Foreskin keratinocyte (primary cell): ENCODE measurements at places on chromosomes 6 and 20. TPM values are rescaled to one million over a fixed set of nuclear protein-coding genes. Genes with fewer than 3 reads are reported as not detected.

DNA sequence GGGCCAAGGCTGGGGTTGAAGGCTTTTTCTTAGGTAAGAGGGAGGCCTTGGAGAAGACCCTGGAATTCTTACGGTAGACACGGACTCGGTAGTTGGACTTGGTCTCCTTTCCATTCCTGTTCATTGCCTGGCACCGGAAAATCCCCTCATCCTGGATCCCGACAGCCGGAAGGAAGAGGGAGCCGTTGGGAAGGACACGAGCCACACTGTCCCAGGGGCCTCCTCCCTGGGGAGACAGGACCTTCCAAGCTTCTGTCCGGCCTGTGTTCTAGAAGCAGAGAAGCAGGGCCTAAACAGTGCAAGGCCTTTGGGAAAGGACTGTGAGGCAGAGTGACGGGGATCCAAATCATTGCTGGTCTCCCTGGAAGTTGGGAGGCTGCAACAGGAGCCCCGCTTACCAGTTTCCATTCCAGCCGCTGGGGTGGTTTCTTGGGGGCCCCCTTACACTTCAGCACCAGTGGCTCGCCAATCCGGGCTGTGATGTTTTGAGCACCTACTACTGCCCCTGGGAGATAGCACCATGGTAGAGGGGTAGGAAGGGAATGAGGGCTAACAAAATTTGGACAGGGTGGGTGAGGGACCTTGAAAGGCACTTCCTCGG lies 470 bp downstream of the AGER start:
- no peak for DNase-seq

DNA sequence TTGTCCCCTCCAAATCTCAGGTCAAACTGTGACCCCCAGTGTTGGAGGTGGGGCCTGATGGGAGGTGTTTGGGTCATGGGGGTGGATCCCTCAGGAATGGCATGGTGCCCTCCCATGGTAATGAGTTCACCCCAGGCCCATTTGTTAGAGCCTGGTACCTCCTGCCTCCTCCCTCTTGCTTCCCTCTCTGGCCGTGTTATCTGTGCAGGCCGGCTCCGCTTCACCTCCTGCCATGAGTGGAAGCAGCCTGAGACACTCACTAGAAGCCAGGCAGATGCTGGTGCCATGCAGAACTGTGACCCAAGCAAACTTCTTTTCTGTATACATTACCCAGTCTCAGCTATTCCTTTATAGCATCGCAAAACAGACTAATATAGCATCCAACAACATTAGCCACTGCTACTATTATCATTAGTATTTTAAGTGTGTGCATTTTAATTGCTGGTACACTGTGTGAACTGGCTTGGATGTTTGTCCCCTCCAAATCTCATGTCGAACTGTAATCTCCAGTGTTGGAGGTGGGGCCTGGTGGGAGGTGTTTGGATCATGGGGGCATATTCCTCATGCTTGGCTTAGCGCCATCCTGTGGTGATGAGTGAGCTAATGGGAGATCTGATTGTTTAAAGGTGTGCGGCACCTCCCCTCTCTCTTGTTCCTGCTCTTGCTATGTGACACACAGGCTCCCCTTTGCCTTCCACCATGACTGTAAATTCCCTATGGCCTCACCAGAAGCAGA lies 12.2 kb upstream of the OSER1 start:
- DNase-seq: no peak

GRCh38 chr6:13283331-13283730 lies 45.0 kb downstream of the TBC1D7 start:
- DNase-seq: no peak

DNA sequence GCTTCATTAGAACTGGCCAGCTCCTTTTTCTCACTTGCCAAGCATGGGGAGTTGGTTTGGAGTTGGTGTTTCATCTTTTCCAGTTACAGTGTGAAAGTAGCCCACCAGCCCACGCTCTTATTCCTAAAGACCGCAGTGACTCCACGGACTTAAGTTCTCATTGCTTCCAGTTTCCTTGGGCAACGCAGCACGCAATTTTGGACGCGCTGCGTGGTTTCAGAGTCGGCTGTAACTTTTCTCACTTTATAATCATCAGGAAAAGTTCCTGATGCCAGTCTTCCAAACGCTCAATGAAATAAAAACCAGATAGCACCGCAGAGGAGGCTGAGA lies 381 bp upstream of the PEX7 start:
- peak; percentile 1 for DNase-seq

DNA sequence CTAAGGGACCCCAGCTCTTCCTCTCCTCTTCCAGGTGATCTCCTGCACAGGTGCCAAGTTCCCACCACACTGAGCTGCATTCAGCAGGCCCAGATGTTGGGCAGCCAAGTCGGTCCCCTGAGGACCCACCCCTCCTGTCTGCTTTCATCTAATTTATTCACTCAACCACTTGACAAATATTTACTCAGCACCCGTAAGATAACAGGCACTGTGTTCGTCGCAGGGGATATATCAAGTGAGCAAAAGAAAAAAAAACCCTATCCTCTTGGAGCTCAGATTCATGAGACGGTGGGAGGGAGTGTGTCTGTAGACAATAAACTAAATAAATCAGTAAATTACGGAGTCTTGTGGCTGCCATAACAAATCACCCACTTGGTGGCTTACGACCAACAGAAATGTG lies 143.6 kb downstream of the MRPL14 start:
- no peak for DNase-seq

GRCh38 chr20:46696791-46697279 lies 7.6 kb upstream of the TP53RK start:
- no peak for DNase-seq

DNA sequence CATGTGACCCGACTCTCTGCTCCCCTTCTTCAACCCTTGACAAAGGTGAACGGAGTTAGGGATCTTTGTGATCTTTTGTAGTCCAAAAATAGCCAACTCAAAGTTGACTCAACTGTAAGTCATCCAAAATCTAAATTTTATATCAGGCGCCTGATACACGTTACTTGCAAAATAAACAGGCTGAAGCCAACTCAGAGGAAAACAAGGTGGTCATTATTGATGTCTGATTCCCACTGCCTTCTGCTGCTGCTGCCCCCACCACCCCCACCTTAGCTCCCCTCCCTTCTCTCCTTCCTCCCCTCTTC lies 13.2 kb upstream of the RNF8 start:
- DNase-seq: no peak

DNA sequence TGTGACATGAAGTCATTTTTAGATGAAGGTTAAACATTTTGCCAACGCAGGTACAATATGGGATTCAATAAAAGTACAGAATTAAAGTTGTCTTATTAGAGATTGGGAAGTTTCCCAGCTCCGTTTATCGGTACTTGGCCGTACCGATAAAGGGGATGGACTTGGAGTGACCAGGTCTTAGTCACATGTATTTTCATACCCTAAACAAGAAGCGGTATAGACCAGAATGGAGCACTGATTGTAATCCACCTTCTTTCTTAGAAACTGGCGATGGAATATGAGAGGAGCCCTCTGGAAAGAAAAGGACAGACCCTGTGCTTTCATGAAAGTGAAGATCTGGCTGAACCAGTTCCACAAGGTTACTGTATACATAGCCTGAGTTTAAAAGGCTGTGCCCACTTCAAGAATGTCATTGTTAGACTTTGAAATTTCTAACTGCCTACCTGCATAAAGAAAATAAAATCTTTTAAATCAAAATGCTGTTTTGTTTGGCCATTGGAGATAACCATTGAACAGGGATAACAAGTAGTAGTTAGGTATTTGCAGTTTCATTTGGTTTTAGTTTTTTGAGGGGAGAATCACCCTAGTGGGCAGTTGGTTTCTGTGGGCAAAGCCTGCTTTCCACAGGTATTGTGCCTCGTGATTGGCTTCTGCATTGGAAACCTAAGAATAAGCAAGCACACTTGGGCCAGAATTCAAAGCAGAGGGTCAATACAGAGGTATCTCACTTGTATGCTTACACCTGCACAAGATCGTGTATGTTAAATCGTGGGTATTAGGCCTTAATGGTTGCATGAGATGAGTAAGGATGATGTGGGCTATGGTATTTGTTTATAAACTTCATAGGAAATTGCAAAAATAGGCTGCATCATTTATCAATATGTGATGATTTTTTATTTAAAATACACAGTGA lies 11.2 kb upstream of the ZNFX1 start:
- no peak for DNase-seq

DNA sequence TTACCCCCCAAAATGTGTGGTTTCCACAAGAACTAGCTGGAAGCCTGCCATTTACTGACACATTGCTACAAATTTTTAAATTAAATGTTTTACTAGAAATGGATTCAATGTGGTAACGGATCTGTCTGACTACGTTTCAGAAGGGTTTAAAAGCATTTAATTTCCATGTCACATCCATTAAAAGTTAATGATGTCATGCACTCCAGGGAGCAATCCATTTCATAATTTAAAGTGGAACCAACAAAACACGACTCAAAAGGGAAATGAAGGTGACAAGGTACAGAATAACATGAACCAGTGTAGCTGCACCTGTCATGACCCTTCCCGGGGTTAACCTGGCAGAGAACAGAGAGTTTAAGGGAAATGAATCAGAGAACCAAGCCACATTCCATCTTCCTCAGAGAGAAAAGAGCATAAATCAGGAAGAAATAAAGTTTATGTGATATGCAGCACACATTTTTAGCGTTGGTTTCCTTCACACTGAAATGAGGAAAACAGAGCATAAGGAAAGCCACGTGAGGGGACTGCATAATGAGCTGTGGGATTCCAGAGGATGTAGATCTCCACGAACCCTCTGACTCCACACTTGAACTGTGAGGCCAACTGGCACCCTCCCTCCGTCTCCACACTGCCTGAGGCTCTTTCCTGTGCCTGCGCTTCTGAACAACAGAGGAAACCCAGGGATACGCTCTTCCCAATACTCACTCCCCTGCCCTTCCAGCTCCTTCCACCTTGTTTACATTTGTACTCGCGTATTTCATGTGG lies 170.3 kb upstream of the AHI1 start:
- peak; percentile 54 for DNase-seq

DNA sequence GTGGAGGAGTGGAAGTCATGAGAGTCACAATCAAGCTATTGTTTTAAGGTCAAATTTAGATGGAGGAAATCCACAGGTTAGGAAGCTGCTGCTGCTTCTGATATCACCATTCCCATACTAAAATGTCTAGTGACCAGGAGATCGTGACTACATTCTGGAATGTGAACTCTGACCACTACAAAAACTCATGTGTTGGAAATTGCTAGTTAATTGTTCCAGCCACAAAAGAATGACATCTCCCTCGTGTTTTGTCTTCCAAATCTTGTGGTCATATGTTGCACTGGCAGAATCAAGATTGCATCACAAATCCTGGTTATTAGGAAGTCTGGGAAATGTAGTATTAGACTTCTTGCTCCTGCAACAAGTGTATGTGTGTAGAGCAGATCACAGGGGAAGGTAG lies 441.9 kb downstream of the CD109 start:
- DNase-seq: peak; percentile 57

- no peak for DNase-seq
Observed at GRCh38 chr6:70622461-70622860, 45.2 kb upstream of the SMAP1 start.

GRCh38 chr6:33557376-33557775 lies 22.7 kb downstream of the BAK1 start:
- no peak for DNase-seq

DNA sequence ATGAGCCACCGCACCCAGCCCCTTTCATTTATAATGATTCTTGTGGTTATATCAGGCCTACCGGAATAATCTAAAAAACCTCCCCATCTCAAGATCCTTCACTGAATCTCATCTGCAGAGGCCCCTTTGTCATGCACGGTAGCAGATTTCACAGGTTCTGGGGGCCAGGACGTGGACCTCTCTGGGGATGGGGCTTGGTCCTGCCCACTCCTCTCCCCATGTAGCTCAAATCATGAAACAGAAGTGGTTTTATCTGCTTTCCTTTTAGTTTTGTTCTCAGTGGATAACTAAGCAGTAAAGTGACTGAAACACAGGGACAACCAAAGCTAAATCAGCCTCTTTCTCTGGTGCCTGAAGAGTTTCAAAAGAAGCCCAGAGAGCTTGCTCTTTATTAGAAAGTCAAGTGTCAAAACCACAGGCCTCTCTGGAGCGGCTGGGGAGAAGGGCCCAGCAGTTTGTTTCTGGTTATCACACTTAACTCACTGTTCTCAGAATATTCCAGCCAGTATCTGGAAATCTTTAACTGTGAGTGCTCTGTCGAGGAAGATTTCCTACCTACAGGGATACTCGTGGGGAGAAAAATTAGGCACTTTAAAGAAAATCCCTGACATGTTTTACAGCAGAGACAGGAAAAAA lies 60.6 kb upstream of the FAM184A start:
- DNase-seq: no peak

- DNase-seq: no peak
Observed at GRCh38 chr6:57021086-57021720, 25.3 kb upstream of the KIAA1586 start.

DNA sequence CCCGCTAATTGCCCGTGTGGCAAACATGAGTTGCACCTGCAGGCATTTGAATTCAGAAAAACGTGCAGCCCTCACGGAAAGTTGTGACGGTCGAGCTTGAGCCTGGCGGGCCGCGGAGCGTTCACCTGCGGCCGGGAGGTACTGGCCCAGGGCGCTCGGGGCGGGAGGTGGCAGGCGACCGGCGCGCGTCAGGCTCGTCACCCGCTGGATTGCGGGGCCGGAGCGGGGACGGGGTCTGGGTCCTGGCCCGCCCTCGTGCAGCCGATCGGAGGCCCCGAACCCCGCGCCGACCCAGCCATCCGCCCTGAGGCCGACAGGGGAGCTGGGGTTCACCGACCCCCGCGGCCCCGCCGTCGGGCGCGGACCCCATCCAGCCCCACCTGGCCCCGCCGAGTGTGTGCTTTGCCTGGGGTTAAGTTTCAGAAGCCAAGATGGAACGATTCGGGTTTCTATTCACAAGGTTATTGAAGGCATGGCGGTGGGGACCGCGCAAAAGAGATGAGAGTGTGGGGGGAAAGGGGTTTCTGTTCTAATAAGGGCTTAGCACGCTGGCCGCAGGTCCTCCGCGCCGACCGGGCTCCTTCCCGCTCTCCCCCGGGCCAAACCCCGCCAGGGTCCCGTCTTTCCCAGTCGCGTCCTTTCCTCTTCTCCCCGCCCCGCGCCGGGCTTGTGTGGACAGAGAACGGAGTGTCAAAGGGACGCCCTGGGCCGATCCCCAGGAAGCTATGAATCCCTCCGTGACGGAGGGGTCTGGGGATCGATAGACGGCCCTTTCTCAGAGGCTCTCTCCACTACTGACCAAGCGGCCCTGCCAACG lies 1.6 kb upstream of the HEY2 start:
- peak; percentile 29 for DNase-seq

- DNase-seq: no peak
Observed at GRCh38 chr20:62558779-62559178, 83.0 kb upstream of the GATA5 start.

The GOPC gene
- total RNA-seq: 28.1 and 28.7 TPM in 2 replicates

The C2 gene
- total RNA-seq: not detected in 2 replicates

The CYP24A1 gene
- 1.4 and 2.3 TPM in 2 replicates for total RNA-seq

The RUNX2 gene
- 3.6 and 4.2 TPM in 2 replicates for total RNA-seq

The EBF4 gene
- 0.46 and 0.78 TPM in 2 replicates for total RNA-seq

The ZC3H12D gene
- total RNA-seq: under 0.01 and 0.10 TPM in 2 replicates

The FNDC11 gene
- total RNA-seq: 0.53 and 0.78 TPM in 2 replicates

The CLPSL2 gene
- not detected in 2 replicates for total RNA-seq

The MLN gene
- total RNA-seq: not detected in 2 replicates

The RAET1L gene
- total RNA-seq: 1.1 and 2.4 TPM in 2 replicates

The NQO2 gene
- 17.6 and 27.1 TPM in 2 replicates for total RNA-seq

The LRRC73 gene
- 0.37 and 0.39 TPM in 2 replicates for total RNA-seq
